ENCODE measurements at places on chromosomes 7 and 10.

DNA sequence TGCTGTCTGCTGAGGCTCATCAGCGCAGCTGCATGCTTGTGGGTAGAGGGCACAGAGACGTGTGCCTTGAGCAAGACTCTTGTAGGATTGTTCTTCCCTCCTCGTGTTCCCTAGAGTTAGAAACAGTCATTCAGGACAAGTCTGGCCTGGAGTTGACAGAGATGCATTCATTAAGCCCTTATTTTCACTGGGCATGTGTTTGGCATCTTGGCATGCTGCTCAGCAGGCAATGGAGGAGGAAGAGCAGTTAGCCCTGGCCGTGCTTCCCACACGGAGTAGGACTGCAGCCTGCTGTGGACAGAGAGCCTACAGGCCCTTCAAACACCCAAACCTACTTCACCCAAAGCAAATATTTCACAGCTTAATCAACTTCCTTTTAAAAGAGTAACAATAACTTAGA, 73.0 kb upstream of the GJD4 start:
- no peak for DNase-seq

DNA sequence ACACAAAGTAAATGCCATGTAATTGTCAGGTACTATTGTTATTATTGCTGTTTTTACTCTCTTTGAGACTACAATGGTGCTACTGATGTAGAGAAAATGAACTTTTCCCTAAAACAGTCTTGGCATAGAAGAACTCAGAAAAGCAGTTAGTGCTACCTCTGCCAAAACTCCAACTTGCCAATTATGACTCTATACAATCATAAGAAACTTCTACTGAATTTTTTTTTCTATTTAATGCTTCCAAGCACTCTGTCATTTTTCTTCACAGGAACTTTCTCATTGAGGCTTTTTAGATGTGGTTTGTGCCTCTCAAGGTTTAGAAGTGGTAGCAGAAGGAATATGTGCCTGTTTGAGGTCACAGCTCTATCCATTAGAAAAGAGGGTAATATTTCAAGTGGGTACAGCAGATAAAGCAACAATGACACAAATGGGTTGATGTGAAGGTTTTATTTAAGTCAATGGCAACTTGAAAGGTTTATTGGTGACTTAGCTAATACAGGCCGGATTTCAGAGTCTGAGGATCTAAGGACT, 64.0 kb upstream of the FERD3L start:
- no peak for DNase-seq

DNA sequence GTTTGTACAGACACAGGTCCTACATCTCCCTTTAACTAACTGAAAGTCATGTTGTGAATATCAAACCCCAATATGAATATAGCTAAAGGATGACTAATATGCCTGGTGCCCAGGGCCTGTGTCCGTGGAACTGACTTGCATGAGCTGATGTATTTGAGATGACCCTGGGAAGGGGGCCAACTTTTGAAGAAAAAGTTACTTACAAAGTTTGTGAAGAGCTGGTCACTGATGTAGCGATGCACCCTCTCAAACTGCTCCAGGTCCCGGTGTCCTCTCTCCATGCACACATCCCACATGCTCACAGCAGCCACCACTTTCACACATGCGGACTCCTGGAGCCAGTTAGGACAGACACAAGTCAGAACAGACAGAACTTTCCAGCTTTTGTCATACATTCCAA, 106.2 kb downstream of the ABCC2 start:
- no peak for DNase-seq

DNA sequence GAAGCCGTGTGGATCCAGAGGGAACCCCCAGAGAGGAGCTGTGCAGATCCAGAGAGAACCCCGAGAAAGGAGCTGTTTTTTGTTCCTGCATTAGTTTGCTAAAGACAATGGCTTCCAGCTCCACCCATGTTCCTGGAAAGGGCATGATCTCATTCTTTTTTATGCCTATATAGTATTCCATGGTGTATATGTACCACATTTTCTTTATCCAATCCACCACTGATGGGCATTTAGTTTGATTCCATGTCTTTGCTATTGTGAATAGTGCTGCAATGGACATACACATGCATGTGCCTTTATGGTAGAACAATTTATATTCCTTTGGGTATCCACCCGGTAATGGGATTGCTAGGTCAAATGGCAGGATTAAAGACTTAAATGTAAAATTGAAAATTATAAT, 95.4 kb upstream of the RHEB start:
- no peak for DNase-seq

GRCh38 chr7:15352421-15353206, 209.2 kb downstream of the AGMO start:
- DNase-seq = no peak

DNA sequence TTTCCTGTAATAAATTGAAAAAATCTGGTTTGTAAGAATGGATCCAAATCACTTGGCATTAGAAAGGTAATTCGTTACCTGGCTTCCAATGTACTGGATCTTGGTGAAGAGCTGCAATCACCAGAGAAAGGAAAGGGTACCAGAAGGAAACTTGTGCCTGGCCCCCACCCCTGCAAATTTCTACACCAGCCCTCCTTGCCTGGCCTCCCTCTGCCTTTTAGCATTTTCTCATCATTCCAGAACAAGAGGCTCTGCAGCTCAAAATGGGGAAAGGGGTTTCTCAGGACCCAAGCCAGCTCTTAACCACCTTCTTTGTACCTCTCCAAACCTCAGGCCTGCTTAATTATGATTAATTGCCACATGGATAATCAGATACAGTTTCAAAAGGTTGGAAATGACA, 612.8 kb upstream of the MGMT start:
- no peak for DNase-seq

GRCh38 chr10:91197127-91197526, 23.3 kb upstream of the PCGF5 start:
- DNase-seq = no peak

- no peak for DNase-seq
These were observed 13.7 kb downstream of the RFC2 start for GRCh38 chr7:74240482-74240881.

GRCh38 chr10:53033396-53033795, 260.8 kb upstream of the MBL2 start:
- DNase-seq = no peak

GRCh38 chr10:78025685-78026364, 3.5 kb downstream of the POLR3A start:
- no peak for DNase-seq

- DNase-seq = no peak
These were observed 536.5 kb upstream of the TEX47 start for GRCh38 chr7:89332026-89332425.

DNA sequence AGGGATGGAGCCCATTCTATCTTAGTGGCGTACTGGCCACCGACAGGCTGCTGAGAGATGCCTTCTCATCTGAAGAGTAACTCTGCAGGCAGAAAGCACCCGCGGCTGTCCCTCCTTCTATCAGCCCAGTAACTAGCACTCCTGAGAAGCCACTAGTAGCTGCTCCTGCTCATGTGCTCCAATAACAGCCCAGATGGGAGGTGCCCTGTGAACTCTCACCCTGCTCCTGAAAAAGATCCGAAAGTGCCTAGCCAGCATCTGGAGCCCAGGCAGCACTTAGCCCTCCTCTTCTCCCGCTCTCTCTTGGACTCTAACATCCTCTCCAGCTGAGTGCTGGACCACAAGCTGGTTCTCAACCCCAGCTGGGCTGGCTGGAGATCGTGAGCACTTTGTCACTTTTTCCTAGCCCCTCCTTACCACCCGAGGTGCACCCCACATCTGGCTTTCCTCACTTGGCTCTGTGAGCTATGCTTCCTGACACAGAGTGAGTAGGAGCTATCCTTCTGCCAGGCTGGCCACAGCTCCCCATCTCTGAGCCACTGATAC, 239.2 kb downstream of the GRID1 start:
- no peak for DNase-seq

GRCh38 chr10:132657748-132658147, 120.2 kb downstream of the INPP5A start:
- DNase-seq = no peak

- DNase-seq = no peak
These were observed 2.0 kb downstream of the RARRES2 start for GRCh38 chr7:150339409-150339809.

GRCh38 chr10:25745976-25746375, 188.1 kb upstream of the MYO3A start:
- no peak for DNase-seq

DNA sequence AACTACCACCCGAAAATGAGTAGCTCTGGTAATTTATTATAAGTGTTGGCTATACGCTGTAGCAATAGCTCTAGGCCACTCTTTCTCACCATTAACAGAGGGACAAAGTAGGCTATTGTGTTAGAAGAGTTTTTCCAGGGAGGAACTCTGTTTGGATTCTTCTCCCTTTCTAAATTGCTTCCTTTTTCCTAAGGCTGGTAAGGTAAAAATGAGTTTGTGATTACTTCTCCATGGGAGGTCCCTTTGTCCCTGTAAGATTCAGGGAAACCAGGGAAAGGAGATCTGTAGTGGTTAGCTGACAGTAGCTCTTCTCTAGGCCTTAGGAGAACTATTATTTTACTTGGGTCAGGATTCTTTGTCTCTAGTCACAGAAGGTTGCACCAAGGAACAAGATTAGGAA, 23.2 kb upstream of the SEMA3E start:
- DNase-seq = no peak

- no peak for DNase-seq
These were observed 18.8 kb downstream of the CPVL start for GRCh38 chr7:29127527-29127926.

GRCh38 chr7:80632139-80632538, 6.3 kb upstream of the CD36 start:
- DNase-seq = no peak

DNA sequence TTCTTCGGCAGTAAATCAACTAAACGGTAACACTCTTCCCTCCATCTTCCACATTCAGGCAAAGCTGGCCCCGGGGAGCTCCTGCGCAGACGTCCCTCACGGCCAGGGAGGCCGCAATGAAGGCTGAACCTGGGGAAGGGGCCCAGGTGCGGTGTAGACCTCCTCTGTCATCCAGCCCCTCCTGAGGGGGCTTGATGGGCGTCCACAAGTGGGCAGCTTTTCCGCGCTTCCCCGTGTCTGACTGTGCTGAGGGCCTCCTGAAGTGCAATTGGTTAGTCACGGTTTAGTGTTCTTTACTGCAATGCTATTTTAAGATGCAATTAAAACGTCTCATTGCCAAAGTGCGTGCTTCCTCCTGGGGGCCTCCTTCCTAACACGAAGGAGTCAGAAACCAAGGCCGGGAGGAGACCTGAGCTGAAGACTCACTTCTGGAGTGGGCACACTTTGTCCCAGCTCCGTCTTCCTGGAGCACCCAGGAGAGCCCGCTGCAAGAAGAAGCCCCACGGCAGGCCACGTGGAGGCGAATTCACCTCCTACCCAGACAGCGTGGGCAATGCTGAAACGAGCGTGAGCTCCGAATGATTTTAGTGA, 173.3 kb downstream of the ELFN1 start:
- DNase-seq = no peak

DNA sequence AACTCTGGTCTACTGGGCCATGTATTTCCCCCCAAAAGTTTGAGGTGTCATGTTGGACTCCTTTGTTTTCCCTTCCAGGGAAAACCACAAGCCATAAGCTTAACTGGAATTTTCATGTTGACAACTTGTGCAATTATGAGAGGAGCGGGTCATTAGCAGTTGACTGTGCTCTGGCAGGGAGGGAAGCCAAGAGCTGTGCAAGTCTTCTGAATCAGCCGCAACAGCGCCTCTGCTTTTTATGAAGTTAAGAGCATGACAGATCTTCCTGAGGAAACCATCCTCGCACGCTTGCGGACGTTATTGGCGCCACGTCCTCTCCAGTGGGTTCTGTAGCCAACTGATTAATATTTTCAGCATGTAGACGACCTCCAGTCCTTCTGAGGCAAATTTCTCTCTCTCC, 148.7 kb upstream of the MKI67 start:
- no peak for DNase-seq

- no peak for DNase-seq
These were observed 139.9 kb downstream of the ARL4A start for GRCh38 chr7:12827219-12827821.

GRCh38 chr10:84540022-84540616, 211.7 kb downstream of the CCSER2 start:
- no peak for DNase-seq

- DNase-seq = no peak
These were observed 32.2 kb downstream of the ZCCHC24 start for GRCh38 chr10:79413196-79413595.

DNA sequence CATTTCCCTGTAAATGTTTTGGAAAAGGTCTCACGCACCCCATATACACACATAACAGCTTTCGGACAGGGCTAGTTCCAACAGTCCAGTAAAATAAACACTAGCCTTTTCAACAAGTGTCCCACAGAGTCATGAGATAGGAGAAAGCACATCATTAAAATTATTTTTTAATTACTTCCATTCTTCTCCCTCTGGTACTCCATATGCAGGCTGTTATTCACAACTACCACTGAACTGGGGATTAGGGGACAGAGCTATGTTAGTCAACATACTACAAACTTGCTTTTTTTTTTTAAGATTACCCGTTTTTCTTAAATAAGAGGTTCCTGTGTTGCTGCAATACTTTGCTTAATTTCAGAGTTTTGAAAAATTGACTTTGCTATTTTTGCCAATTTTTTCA, 576.6 kb upstream of the KCND2 start:
- DNase-seq = no peak

DNA sequence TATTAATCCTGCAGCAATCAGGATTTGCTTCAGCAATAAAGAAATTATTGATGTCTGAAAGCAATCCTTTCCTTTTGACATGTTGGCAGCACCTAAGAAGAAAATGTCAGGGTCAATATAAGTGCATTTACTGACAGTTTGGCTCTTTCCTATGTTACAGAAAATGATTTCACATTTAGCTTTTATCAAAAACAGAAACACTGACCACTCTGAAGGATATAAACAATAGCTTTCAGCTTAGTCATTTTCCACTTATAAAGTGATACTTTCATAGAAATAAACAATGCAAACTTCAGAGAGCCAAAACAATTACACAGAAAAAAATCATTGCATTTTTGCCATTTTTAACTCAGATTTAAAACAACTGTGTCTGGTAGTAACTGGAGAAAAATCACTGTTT, 325.6 kb upstream of the KAT6B start:
- no peak for DNase-seq

GRCh38 chr7:131747658-131748232, 191.3 kb upstream of the PODXL start:
- DNase-seq = no peak

GRCh38 chr10:122725768-122726167, 26.1 kb upstream of the C10orf120 start:
- no peak for DNase-seq

- no peak for DNase-seq
These were observed 88.4 kb downstream of the KIAA1549 start for GRCh38 chr7:138892812-138893211.

DNA sequence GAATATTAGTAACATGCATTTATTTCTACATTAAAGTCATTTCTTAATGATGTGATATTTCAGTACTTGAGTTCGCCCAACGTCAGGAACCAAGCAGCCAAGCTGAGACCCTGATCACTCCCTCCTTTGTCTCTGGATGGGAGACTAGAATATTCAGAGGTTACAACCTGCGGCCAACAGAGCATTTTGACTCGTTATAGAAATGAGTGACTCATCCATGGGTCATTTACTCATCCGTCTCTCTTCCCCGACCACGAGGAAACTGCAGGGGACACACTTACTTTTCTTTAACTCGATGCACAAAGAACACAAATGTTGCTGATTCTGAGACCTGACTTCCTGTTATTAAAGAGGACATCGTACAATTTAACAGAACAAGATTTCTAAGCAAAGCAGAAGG, 343.3 kb downstream of the FRMD4A start:
- no peak for DNase-seq

- no peak for DNase-seq
These were observed 118.4 kb downstream of the ABCA13 start for GRCh38 chr7:48289656-48290055.

All from stimulated activated CD4-positive, alpha-beta T cell treated with anti-CD3 and anti-CD28 coated beads, Interleukin-15, amount 100 ng/mL, for 1 hour (primary cell).